ENCODE measurements at places on chromosomes 5 and 9.
A peak's percentile ranks its signal among the peaks of the same experiment; 100 is the strongest.

GRCh38 chr5:157997991-157998504 is 139.1 kb upstream of the CLINT1 start:
- DNase-seq, result no peak

GRCh38 chr5:132677191-132677590 is 3.4 kb downstream of the IL4 start:
- DNase-seq, result no peak

GRCh38 chr9:14903040-14903439 is 7.2 kb downstream of the FREM1 start:
- peak; percentile 7 for DNase-seq

DNA sequence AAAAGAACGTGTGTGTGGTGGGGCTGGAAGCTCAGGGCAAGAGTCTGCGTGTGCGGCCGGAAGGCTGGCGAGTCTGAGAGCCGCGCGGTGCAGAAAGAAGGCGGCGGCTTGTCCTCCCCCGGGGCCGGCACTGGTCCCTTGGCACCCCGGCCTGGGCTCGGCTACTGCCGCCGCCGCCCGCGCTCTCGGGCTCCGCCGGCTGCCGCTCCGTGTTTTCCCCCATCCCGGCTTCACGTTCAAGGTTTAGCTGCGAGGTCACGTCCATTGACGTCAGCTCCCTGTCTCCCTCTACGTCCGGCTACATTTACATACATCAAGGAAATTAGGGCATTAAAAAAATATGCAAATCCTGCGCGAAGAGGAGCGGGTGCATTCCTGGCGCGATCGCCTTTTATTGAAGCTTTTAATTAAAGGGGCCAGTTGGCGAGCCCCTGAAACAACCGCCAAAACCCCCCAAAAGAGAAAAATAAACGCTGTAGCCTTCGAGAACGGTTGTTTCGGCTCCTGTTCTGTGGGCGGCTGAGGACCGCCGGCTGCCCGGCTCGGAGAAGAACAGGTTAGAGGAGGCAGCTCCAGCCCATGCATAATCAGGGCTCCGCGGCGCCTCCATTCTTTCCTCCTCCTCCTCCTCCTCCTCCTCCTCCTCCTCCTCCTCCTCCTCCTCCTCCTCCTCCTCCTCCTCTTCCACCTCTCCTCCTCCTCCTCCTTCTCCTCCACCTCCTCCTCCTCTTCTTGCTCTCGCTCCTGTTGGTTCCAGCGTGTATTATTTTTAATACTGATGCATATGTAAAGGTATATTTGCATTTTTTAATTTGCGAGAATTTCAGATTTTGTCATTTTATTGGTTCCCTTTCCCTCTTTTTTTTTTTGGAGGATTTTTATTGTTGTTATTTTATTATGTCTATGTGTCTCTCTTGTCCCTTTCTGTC is 207.0 kb downstream of the MEF2C start:
- DNase-seq, result peak; percentile 74
